ENCODE measurements at places on chromosomes 4 and X. TPM values are rescaled to one million over a fixed set of nuclear protein-coding genes. Genes with fewer than 3 reads are reported as not detected.

NAP1L3 gene
- 4.7 TPM for total RNA-seq

ADGRG2 gene
- total RNA-seq: 0.37 TPM

OTC gene
- total RNA-seq: not detected

NPFFR2 gene
- not detected for total RNA-seq

MTNR1A gene
- not detected for total RNA-seq

SMR3B gene
- not detected for total RNA-seq

DUSP9 gene
- 0.12 TPM for total RNA-seq

TCEAL6 gene
- total RNA-seq: not detected

EREG gene
- total RNA-seq: 0.54 TPM

KLB gene
- 0.05 TPM for total RNA-seq

NAA11 gene
- total RNA-seq: not detected
